Left cardiac atrium (tissue), 4 donors: ENCODE measurements at places on chromosomes 13 and 19. TPM values are rescaled to one million over a fixed set of nuclear protein-coding genes. Genes with fewer than 3 reads are reported as not detected.

URAD gene
- not detected for total RNA-seq

SELENOV gene
- total RNA-seq, result not detected

CKM gene
- 3,072 TPM for total RNA-seq

ANGPTL4 gene
- total RNA-seq, result 81.6 TPM

TEX26 gene
- total RNA-seq, result 0.37 TPM

GRIK5 gene
- total RNA-seq, result 12.0 TPM

RAB8A gene
- 29.8 TPM for total RNA-seq

AZU1 gene
- total RNA-seq, result not detected

RXFP2 gene
- total RNA-seq, result not detected

KIR2DL4 gene
- not detected for total RNA-seq

PTPRH gene
- total RNA-seq, result 1.5 TPM

PCCA gene
- 47.1 TPM for total RNA-seq

TNFSF11 gene
- not detected for total RNA-seq

APOC1 gene
- total RNA-seq, result 2.7 TPM

RDH8 gene
- total RNA-seq, result not detected

KLK2 gene
- total RNA-seq, result not detected

NRTN gene
- total RNA-seq, result 29.6 TPM

GRK1 gene
- 0.44 TPM for total RNA-seq

LILRA1 gene
- total RNA-seq, result 0.86 TPM

DHDH gene
- total RNA-seq, result not detected

COL5A3 gene
- total RNA-seq, result 16.4 TPM

SUGP2 gene
- 59.7 TPM for total RNA-seq

KLK14 gene
- 0.31 TPM for total RNA-seq

PLA2G4C gene
- total RNA-seq, result 23.9 TPM

SULT2A1 gene
- not detected for total RNA-seq

REXO1 gene
- total RNA-seq, result 22.3 TPM

IQCN gene
- 1.3 TPM for total RNA-seq

EBI3 gene
- total RNA-seq, result 1.2 TPM

VSTM2B gene
- not detected for total RNA-seq

SMIM44 gene
- not detected for total RNA-seq

PNKP gene
- total RNA-seq, result 54.5 TPM

ADGRE3 gene
- not detected for total RNA-seq

TYROBP gene
- total RNA-seq, result 88.7 TPM

WDR88 gene
- total RNA-seq, result not detected

PTGER1 gene
- total RNA-seq, result 0.97 TPM

FAM124A gene
- 10.0 TPM for total RNA-seq

CAMSAP3 gene
- total RNA-seq, result 0.73 TPM

VMAC gene
- 1.9 TPM for total RNA-seq

COL4A2 gene
- total RNA-seq, result 384 TPM

KIR3DL2 gene
- total RNA-seq, result not detected
